ENCODE measurements at places on chromosomes 11 and 22.

GRCh38 chr22:48880749-48881148 is 946.9 kb downstream of the BRD1 start:
- no peak for DNase-seq

- peak; percentile 45 for DNase-seq
Observed at GRCh38 chr11:44066732-44067141, 667 bp downstream of the ACCS start.

- peak; percentile 77 for DNase-seq
Observed at GRCh38 chr11:70077411-70078094, 564 bp upstream of the ANO1 start.

DNA sequence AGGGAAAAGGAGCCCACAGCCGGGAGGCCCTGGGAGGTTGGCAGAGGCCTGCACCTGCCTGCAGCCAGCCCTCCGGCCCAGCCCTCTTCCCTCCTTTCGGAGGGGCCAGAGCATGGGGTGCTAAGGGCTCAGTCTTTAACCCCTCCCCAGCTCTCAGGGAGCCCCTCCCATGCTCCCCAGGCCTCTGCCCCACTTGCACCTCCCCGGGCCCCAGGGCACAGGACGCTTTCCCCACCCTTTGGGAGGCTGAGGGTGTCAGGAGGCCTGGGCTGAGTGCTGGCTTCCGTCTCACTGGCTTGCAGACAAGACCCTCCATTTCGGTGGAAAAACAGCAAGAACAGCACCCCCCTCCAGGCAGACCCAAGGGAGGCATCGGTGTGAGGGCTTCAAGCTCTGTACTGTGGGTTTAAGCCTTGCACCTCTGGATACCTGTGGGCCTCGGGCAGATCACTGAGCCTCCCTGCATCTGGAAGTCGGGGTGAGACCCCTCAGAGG is 7.3 kb downstream of the ASCL2 start:
- peak; percentile 61 for DNase-seq

GRCh38 chr11:117421476-117421875 is 93.8 kb downstream of the CEP164 start:
- no peak for DNase-seq

DNA sequence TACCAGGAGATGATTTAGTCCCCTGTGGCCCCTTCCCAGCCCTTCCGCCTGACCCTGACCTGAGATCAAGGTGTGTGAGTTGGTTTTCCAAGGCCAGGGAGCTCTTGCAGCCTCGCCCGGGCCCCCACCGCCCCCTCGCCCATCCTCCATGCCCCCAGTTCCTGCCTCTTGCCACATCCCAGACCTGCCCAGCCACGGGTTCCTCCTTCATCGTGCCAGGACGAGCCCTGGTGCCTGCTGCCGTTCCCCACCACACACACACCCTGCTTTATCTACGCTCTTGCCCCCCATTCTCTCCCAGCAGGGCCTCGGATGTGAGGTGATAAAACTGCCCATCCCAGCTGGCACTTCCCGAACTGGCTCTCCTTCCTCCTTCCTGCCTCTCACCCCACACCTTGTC is 1.4 kb upstream of the LIF start:
- peak; percentile 64 for DNase-seq

- DNase-seq = peak; percentile 94
Observed at GRCh38 chr22:45208993-45209838, 31.5 kb downstream of the KIAA0930 start.

- DNase-seq = no peak
Observed at GRCh38 chr11:22730319-22730718, 63.9 kb downstream of the GAS2 start.

GRCh38 chr11:70525006-70525405 is 126.7 kb downstream of the CTTN start:
- DNase-seq = no peak

DNA sequence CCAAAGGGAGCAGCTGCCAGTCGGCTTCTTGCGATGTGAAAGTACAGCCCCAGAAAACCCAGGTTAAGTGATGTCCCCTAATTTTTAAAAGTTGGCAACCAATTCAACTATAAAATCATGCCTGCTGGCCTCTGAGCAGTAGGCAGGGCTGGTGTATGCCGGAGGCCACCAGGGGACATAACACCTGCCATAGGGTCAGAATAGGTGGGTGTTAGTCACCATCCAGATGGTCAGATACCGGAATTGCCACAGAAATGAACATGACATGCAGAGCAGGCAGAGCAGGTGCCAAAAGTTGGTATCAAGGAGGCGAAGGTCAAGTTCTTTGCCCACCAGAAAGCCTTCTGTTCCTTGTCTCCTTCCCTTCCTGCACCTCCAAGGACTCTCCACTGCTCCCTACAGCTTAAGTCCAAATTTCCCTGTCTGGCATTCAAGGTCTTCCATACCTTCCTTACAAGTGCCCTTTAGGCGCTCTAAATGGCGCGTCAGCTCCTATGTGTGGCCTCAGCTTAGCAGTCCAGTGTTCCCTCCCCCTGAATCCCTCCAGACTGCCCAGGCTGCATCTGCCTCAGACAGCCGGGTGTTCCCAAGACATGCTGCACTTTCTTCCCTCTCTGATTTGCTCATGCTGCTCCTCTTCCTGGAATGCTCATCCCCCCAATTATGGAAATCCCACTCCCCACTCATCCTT is 45.1 kb downstream of the PTPRJ start:
- DNase-seq = no peak

DNA sequence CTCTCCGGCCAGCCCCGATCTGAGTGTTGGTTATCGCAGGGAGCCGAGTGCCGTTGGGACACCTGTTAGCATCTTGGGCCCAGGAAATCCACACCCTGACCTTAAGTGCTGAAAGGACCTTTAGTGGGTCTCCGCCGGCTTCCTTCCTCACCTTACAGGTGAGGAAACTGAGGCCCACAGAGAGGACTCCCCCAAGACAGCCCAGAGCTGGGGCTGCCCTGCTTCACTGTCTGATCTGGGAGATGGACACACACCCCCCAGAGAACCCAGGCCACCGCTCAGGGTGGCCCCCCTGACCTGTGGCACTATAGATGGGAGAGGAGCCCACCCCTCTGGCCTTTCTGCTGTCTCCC is 73.6 kb downstream of the FBLN1 start:
- peak; percentile 13 for DNase-seq

DNA sequence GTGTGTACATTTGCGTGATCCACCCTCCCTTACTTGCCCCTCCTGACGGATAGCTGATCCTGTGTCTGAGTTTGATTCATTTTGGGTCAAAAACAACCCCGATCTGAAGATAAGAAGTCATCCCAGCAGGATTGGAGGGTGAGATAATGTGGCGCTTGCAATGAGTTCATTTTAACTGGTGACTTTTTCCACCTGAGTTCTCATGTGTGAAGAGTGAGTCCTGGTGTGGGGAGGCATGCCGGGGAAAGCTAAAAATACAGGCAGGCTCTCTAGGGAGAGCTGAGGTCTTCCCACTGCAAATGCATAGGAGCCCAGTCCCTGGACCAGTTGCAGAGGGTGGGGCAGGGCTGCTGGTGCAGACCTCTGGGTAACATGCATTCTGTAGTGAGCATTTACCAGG is 35.7 kb upstream of the ELF5 start:
- no peak for DNase-seq

DNA sequence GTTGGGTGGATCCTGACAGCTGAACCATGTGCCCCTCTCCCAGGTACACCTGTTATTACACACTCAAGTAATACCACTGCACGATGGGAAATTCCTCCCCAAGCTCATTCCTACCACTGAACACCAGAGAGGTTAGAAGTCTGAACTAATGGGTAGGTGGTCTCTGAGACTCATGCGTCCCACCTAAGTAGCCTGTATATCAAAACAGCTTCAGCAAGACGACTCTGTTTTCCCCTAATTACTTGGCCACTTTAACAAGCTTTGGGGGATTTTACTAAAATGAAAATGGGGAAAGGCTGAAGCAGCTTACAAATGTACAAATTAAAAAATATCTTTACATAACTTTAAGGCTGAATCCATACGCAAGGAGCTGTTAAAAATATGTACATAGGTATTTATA is 29.4 kb downstream of the LGR4 start:
- no peak for DNase-seq

- DNase-seq = peak; percentile 91
Observed at GRCh38 chr22:38927033-38927781, 30.2 kb upstream of the APOBEC3A start.

GRCh38 chr11:118921121-118921928 is 4.4 kb downstream of the BCL9L start:
- DNase-seq = peak; percentile 82

DNA sequence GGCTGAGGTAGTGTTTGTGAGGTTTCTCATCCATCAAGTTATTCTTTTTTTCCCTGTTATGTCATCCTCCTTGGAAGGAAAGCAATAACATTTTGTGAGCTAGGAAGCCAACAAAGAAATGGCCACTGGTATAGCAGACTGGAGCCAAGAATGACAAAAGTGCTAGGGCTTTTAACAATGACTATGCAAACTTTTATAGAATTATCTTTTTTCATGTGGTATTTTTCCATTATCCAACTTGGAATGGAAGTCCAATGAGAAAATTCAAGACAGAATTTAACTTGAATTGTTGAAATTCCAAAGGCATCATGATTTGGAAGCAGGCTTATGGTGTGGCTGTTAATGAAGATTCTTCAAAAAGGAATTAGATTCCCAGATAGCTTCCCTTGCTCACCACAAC is 216.4 kb upstream of the PDGFD start:
- no peak for DNase-seq

DNA sequence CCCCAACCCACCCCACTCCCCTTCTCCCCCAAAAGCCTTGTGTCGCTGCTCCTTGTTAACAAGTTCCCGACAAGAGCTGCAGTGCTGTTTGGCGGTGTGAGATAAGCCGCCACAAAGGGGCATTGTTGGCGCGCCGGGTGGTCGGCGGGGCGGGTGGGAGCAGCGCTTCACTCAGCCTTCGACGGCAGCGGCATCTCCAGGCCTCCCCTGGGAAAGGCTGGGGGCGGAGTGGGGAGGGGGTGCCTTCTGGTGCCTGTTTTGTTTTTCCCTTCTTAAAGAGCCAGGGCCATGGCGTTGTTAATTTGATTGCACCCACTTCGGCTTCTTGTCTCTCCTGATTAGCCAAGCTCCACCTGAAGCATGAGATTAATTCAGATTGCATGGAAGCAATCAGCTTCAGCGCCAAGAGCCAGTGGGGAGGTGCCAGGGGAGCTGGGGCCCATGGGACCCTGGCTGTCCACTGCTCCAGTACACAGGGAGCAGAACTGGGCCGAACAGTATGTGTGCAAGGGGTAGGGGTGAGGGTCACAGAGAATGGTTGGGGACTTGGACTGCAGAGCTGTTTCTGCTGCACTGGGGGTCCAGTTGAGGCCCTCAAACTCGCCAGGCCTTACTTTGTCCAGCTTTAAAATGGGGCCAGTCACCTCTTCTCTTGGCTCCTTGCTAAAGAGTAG is 165.1 kb downstream of the CEP164 start:
- DNase-seq = peak; percentile 91

- no peak for DNase-seq
Observed at GRCh38 chr11:19952911-19953310, 207.4 kb downstream of the DBX1 start.

DNA sequence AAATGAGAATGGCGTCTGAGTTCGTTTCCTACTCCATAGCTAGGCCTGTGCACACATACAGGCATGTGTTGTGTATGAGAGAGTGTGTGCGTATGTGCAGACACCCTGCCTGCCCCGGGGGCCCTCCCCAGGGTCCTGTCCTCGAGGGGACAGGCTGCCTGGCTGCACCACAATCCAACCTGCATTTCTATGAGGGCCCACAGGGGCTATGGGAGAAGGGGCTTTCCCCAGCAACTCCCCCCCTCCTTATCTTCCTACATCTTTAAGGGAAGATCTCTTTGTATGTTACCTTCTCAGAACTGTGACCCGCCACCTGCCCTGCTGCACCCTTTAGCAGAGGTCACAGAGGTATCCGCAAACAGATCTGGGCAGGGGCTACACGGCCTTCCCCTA is 14.9 kb downstream of the ADORA2A start:
- DNase-seq = peak; percentile 64

DNA sequence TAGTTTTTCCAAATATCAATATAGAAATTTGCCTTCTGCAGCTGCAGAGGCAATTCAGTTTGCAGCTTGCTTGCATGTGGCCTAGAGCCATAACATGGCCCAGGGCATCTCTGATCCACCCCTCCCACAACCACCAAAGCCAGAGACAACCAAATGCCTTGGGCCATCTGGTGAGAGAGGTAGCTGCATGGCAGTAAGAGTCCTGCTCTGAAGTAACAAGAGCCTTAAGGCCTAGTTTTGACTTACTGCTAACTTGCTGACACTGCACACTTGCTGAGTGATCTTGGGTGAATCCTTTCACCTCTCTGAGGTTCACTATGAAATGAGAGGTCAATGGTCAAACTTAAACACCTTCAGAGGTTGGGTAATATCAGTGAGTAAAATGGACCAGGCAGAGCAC is 4.9 kb upstream of the SPECC1L start:
- DNase-seq = no peak

- DNase-seq = peak; percentile 24
Observed at GRCh38 chr11:123351375-123351774, 78.7 kb upstream of the GRAMD1B start.

- no peak for DNase-seq
Observed at GRCh38 chr11:104858882-104859775, 39.1 kb downstream of the CASP12 start.

- no peak for DNase-seq
Observed at GRCh38 chr22:20155330-20156041, 4.6 kb upstream of the CCDC188 start.

GRCh38 chr22:40709752-40710413 is 30.6 kb downstream of the MCHR1 start:
- no peak for DNase-seq

DNA sequence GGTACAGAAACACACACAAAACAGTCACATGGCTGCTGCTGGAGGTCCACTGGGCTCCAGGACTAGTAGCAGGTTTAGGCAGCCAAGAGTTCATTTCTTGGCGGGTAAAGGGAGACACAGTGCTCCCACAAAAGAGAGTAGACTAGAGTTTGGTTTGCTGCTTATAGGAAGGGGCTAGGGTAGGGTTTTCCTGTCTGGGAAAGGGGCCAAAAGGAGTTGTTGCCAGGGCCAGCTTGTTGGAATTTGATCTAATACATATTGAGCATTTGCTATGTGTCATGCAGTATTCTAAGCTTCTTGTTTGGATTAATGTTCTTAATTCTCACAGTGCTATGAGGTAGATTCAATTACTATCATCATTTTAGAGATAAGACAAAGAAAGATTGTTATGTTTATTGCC is 195.1 kb upstream of the PLET1 start:
- DNase-seq = no peak

DNA sequence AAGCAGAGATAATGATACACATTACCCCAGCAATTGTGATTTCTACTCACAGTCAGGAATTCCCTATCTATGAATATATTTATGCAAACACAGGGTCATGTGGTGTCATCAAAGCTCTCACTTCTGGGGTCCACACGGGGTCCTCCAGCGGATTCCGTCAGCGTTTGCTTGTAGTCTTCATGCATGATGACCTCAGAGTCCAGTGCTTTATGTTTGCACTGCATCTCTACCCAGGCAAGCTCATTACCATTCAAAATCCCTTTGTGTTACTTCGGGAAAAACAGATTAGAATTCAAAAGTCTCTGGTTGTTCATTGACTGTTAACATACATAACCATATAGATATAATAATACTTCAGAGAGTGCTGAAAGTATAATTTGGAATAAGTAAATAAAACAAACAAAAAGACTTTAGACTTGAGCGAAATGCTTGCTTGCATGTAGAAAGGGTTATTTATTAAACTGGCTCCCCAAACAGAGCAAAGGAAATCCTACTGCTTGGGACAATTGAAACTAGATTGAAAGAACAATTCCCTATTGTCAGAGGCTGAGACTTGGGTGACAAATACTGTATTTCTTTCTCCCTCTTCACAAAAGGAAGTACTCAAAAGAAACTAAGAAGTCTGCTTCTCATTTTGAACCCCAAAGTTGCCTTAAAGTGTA is 423.1 kb downstream of the ETS1 start:
- DNase-seq = no peak

- no peak for DNase-seq
Observed at GRCh38 chr11:106925245-106925644, 93.0 kb downstream of the GUCY1A2 start.

All from H7 (cell line).